ENCODE measurements at places on chromosomes 12 and 14. TPM values are rescaled to one million over a fixed set of nuclear protein-coding genes. Genes with fewer than 3 reads are reported as not detected.

DNA sequence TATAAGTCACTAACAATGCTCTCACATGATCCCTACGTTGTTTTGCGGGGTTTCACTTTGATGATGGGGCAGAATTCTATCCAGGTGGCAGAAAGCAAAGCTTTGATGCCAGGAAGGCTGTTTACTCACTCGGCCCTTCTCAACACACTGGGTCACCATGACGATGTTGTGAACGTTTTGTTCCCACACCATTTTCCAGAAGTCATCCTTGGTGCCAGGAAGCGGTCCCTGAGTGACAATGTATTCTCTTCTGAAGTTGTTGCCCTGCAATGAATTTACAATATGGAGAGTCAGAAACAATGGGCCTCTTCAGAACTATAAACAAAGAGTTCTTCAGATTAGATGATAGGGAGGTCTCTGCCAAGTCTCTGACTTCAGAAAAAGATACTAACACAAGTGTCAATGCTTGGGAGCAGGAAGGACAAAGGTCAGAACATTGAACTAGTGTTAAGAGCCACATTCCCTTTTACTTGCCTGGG lies 101.3 kb downstream of the PTPRB start:
- no peak overlapping the region for H3K27ac ChIP-seq
- H3K36me3 ChIP-seq: no peaks in the 10 kb centered on the region
- no peaks in the 10 kb centered on the region for H3K27me3 ChIP-seq
- H3K4me1 ChIP-seq: no peaks in the 10 kb centered on the region
- no peak for DNase-seq

GRCh38 chr12:5620896-5621295 lies 189.0 kb downstream of the NTF3 start:
- H3K4me3 ChIP-seq: no peak overlapping the region
- H3K27ac ChIP-seq: no peak overlapping the region
- no peak for DNase-seq

Gene KRT75
- not detected for total RNA-seq

- H3K4me3 ChIP-seq: no peak overlapping the region
- no peak for DNase-seq
- no peaks in the 10 kb centered on the region for H3K4me1 ChIP-seq
- H3K27ac ChIP-seq: no peak overlapping the region
Observed at GRCh38 chr12:47356129-47356700, 276.5 kb upstream of the AMIGO2 start.

Gene SERPINA12
- not detected for total RNA-seq

- peak; percentile 78 for DNase-seq
- H3K27me3 ChIP-seq: no peaks in the 10 kb centered on the region
- H3K4me1 ChIP-seq: no peaks in the 10 kb centered on the region
- H3K4me3 ChIP-seq: peak overlapping the region; percentile 38
- H3K36me3 ChIP-seq: no peaks in the 10 kb centered on the region
Observed at GRCh38 chr12:69284131-69284530, 44.8 kb downstream of the CPSF6 start.

DNA sequence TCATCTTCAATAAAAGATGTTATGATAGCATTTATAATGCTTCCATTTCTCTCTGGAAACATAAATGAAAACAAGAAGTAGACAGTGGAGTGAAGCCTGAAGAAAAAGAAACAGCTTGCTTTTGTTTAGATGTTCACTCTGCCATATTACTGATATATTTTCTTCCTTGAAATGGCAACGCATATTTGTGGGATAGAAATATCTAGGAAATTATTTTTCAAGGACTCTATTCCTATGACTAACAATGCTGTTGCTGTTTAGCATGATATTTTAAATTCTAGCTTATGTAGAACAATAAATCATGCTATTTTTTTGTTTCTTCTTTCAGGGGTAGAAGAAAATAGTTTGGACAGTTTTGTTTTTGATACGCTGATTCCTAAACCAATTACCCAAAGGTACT lies 359.0 kb downstream of the NAV3 start:
- H3K27me3 ChIP-seq: no peaks in the 10 kb centered on the region
- H3K27ac ChIP-seq: no peak overlapping the region
- peaks cover 7% of the 10 kb centered on the region for H3K4me1 ChIP-seq
- H3K4me3 ChIP-seq: no peak overlapping the region
- peaks cover 4% of the 10 kb centered on the region for H3K36me3 ChIP-seq

Gene IRAK3
- 7.4 TPM for total RNA-seq

- H3K4me1 ChIP-seq: peaks cover 12% of the 10 kb centered on the region
- no peak overlapping the region for H3K4me3 ChIP-seq
- no peaks in the 10 kb centered on the region for H3K27me3 ChIP-seq
Observed at GRCh38 chr12:75943730-75944096, 87.9 kb downstream of the PHLDA1 start.

DNA sequence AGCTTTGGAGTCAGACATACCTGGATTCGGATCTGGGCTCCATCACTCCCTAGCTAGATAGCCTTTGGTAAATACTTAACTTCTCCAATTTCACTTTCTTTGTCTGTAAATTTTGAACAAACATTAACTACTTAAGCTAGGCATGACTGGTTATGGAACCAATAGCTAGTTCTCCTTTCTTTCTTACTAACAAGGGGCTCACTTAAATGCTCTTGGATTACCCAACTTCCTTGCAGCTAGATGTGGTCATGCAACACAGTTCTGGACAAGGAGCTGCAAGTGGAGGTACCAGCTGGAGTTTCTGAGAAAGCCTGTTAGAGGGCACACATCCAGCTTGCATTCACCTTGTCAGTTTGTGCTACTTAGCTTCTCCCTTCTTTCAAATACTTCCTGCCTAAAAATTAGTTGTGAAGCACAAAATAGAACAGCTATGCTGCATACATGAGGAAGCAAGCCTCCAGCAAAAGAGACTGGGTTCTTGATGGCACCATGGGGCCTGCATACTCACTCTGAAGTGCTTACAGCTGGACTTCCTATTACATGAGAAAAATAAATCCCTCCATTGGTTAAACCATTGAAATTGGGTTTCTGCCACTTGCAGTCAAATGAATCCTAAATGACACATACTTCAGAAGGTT lies 210.1 kb upstream of the EEA1 start:
- H3K27me3 ChIP-seq: no peaks in the 10 kb centered on the region
- no peaks in the 10 kb centered on the region for H3K4me1 ChIP-seq
- no peak for DNase-seq
- H3K27ac ChIP-seq: no peak overlapping the region
- H3K4me3 ChIP-seq: no peak overlapping the region

DNA sequence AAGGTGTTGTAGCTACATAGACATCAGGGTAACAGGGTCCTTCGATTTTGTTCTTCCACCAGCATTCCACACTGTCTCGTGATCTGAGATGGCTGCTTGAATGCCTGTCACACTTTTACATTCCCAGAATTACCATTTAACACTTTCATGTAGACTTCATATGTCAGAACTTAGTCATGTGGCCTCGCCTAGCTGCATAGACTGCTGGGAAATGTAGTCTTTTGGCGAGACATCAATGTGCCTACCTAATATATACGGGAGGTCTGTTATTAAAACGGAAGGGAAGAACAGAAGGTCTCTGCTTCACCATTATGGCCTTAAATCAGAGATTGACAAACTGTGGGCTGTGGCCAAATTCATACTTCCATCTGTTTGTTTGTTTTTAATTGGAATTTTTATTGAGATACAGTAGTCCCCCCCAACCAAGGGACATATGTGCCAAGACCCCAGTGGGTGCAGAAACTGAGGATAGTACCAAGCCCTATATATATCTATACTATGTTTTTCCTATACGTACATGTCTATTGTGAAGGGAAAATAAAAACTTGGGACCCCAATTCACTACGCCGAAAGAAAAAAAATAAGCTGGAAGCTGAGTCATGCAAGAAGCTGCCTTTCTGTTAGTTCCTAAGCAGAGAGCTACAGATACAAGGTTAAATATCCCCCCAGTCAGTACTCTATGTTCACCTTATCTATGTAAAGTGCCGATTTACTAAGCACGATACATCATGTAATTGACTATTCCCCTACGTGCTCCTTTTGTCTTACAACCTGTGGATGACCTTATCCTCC lies 11.3 kb upstream of the HRK start:
- no peak for DNase-seq
- no peak overlapping the region for H3K27ac ChIP-seq
- H3K4me3 ChIP-seq: no peak overlapping the region
- no peaks in the 10 kb centered on the region for H3K27me3 ChIP-seq

GRCh38 chr12:100716945-100717732 lies 77.4 kb upstream of the ANO4 start:
- peaks cover 5% of the 10 kb centered on the region for H3K27me3 ChIP-seq
- no peaks in the 10 kb centered on the region for H3K36me3 ChIP-seq
- H3K27ac ChIP-seq: no peak overlapping the region
- peak overlapping the region; percentile 40 for H3K4me3 ChIP-seq
- DNase-seq: peak; percentile 13
- H3K4me1 ChIP-seq: no peaks in the 10 kb centered on the region

Gene FAM186B
- 0.51 TPM for total RNA-seq

DNA sequence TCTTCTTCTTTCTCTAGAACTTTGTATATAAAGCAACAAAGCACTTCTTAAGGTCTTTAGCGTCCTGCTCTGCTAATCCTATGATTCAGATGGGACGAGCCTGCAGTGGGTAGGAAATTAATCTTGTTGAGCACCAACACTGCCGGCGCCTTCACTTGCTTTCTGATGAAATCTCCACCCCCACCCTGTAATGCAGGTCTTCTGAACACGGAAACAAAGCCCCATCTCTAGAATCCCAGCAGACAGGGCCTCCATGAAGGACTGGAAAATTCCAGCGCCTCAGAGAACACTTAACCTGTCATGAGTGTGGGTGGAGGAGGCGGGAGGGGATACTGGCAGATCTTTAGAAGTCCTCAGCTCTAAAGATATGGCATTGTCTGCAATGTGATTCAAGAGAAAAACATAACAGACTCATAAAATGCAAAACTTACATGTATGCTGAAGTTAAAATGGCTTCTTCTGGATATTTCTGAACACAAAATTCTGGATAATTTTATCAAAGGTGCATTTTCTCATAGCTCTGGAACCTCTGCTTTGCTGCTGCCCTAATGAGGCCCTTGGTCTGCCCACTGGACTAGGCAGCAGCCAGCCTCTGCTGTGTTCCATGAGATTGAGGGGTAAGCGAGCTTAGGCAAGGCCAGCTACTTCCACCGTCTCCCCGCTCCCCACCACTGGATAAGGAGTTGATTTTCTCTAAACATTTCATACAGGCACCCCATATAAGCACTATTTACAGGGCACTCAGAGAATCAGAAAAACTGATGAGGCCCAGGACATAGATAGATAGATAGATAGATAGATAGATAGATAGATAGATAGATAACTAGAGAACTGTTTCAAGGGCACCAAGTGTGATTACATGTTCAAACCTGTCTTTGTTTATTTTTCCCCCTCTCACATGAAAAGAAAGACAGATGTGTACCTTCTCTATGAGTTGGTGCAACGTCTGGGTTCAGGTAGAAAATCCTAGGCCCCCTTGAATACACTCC lies 43.1 kb downstream of the ZFP36L1 start:
- peak; percentile 62 for DNase-seq
- no peaks in the 10 kb centered on the region for H3K36me3 ChIP-seq
- peaks cover 3% of the 10 kb centered on the region for H3K4me1 ChIP-seq
- no peaks in the 10 kb centered on the region for H3K27me3 ChIP-seq
- H3K4me3 ChIP-seq: no peak overlapping the region

Gene NCAPD2
- total RNA-seq: 18.7 TPM

DNA sequence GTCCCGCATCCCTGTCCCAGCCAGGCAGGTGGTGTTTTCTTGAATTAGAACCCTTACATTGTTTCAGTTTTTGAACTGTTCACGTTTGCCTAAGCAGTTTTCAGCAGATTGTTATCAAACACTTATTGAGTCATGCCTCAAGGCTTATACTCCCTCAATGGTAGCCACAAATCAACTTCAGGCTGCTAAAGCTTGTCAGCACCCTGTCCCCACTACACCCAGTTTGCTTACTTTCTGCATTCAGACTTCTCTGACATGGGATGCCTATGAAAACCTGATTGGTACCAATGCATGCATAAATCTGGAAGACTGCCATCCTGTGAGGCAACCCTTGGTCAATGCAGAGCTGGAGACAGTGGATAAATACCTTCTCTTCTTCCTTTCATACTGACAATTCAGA lies 225.4 kb downstream of the BTG1 start:
- H3K27me3 ChIP-seq: no peaks in the 10 kb centered on the region
- no peak overlapping the region for H3K27ac ChIP-seq
- peak; percentile 14 for DNase-seq
- H3K36me3 ChIP-seq: no peaks in the 10 kb centered on the region
- H3K4me1 ChIP-seq: no peaks in the 10 kb centered on the region

GRCh38 chr12:65827342-65827741 lies 3.1 kb downstream of the HMGA2 start:
- peaks cover 9% of the 10 kb centered on the region for H3K4me1 ChIP-seq
- DNase-seq: no peak
- H3K36me3 ChIP-seq: no peaks in the 10 kb centered on the region
- H3K27ac ChIP-seq: peak overlapping the region; percentile 8

DNA sequence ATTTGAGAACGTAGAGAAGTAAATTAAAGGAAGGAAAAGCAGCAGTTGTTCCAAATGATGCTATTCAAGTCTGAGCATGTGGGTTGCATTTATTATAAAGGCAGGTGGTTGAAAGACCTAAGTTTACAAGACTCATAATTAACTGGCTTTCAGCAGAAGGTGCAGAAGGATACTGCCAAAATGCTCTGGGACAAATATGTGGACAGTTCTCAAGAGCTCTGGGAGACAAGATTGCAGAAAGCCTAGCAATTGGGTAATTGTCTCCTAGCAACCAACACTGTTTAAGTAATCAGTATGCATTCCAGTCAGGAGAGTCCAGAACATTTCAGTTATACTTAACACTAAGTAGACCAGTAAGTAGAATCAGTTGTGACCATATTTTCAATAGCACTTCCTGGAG lies 131.5 kb downstream of the GPR135 start:
- H3K27me3 ChIP-seq: no peaks in the 10 kb centered on the region
- peaks cover 15% of the 10 kb centered on the region for H3K4me1 ChIP-seq
- no peak overlapping the region for H3K4me3 ChIP-seq
- peak overlapping the region; percentile 69 for H3K27ac ChIP-seq
- H3K36me3 ChIP-seq: no peaks in the 10 kb centered on the region

Gene CHD8
- total RNA-seq: 46.5 TPM

- H3K36me3 ChIP-seq: no peaks in the 10 kb centered on the region
- no peaks in the 10 kb centered on the region for H3K27me3 ChIP-seq
- no peak overlapping the region for H3K4me3 ChIP-seq
- DNase-seq: peak; percentile 19
- H3K4me1 ChIP-seq: no peaks in the 10 kb centered on the region
- no peak overlapping the region for H3K27ac ChIP-seq
Observed at GRCh38 chr14:68027276-68027675, 207.7 kb downstream of the RAD51B start.

- H3K27me3 ChIP-seq: no peaks in the 10 kb centered on the region
- no peak overlapping the region for H3K4me3 ChIP-seq
- H3K27ac ChIP-seq: no peak overlapping the region
- H3K4me1 ChIP-seq: no peaks in the 10 kb centered on the region
- no peaks in the 10 kb centered on the region for H3K36me3 ChIP-seq
- no peak for DNase-seq
Observed at GRCh38 chr14:98685725-98686124, 586.3 kb downstream of the BCL11B start.

Gene C12orf54
- total RNA-seq: not detected
